ENCODE measurements at places on chromosomes 4 and X.
A peak's percentile ranks its signal among the peaks of the same experiment; 100 is the strongest.

- DNase-seq: no peak
Observed at GRCh38 chr4:119031218-119031617, 104.4 kb upstream of the MYOZ2 start.

- no peak for DNase-seq
Observed at GRCh38 chr4:18463987-18464559, 442.5 kb upstream of the LCORL start.

DNA sequence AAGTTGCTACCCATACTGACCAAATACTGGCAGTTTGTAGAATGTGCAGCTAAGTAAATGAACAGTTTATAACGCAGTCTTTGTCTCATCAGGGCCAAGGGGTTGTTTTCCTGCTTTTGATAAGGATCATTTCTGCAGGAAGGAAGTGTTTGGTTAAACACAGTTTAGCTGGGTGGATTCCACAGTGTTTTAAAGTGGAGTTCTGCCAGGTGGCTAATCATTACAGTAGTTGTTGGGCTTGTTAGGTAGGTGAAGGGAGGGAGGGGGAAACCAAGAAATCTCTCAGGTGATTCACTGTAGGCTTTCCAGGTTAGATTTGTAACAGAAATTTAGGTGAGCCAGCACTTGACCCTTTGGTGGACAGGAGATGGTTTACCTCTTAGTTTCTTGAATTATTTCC lies 58.1 kb downstream of the FNIP2 start:
- DNase-seq: no peak

DNA sequence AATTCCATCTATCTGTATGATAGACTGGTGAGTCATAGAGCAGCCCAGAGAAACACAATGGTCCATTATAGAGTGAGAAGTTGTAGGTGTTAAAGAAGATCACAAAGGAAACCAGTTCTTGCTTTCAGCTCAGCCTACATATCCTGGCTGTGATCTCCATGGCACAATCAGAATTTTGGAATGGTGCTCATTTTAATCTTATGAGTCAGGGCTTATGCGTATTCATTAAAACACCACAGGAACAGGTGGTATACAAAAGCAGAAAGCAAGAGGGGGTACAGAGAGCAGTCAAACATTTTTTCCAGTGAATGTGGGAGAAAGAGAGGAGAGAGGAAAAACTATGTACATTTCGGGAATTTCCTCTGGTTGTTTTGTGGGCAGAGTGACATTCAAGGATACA lies 126.9 kb downstream of the MFAP3L start:
- no peak for DNase-seq

GRCh38 chrX:118074196-118074595 lies 42.4 kb downstream of the KLHL13 start:
- no peak for DNase-seq

- DNase-seq: no peak
Observed at GRCh38 chr4:108107101-108107500, 61.6 kb downstream of the LEF1 start.

- no peak for DNase-seq
Observed at GRCh38 chrX:150736475-150736874, 43.3 kb downstream of the MTMR1 start.

DNA sequence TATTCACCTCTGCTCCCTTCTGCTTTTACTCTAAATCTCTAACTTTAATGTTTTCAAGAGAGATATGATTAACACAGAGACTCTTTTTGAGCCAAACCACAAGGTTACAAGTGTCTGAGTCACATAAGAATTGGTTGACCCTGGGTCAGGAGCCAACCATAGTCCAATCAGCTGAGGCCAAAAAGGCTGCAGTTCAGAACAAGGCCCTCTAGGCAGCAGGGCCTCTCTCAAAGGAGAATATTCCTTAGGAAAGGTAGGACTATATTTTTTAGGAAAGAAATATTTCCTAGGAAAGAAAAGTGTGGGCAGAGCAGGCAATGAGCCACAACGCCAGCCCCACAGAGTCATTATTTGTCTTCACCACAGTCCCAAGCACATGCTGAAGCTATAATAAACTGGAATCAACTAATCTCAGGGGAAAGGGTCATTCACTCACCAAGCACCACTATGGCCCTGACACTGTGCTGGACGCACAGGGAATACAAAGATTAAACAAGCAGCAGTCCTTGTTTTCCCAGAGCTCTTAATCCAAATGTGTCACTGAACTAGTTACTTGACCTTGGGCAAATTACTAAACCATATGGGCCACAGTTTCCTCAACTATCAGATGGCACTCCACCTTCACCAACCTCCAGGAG lies 2.2 kb downstream of the ATP8A1 start:
- DNase-seq: no peak

- no peak for DNase-seq
Observed at GRCh38 chr4:130257271-130257670, 1161.3 kb downstream of the C4orf33 start.

- no peak for DNase-seq
Observed at GRCh38 chr4:105843941-105844340, 51.3 kb upstream of the NPNT start.

GRCh38 chr4:82213485-82214417 lies 160.0 kb downstream of the HNRNPD start:
- DNase-seq: no peak

DNA sequence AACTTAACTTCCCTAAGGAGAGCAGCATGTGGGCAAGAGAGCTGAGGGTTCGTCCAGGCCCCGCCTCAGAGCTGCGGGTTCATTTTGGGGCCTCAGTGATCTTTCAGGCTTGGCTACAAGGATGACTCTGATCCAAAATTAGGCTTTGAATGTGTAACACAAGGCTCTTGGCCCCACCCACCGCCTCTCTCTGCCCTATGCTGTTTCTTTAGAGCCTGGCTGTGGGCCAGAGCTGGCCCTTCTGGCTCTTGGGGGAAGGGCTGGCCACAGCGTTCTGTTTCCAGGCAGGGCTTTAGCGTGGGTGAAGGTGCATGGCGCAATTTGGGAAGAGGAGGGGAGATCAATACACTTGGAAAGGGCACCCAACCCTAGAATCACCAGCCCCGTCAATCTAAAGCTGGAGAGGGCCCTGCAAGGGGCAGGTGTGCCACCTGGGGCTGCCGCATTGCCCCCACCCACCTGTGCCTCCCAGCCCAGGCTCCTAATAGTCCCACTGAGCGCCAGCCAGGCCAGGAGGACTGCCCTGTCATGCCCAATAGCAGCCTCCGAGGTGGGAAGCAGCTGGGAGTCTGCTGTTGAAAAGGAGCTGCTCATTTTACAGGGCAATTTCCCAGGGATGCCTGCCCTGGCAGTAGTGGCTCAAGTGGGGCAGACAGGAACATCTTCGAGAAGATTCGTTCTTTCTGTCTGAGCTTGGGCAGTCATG lies 84.5 kb upstream of the MAML3 start:
- DNase-seq: peak; percentile 75

- DNase-seq: no peak
Observed at GRCh38 chr4:79235095-79235494, 90.8 kb downstream of the NAA11 start.

- no peak for DNase-seq
Observed at GRCh38 chr4:138671106-138671505, 344.5 kb upstream of the NOCT start.

GRCh38 chr4:123083646-123084045 lies 161.2 kb upstream of the NUDT6 start:
- no peak for DNase-seq

DNA sequence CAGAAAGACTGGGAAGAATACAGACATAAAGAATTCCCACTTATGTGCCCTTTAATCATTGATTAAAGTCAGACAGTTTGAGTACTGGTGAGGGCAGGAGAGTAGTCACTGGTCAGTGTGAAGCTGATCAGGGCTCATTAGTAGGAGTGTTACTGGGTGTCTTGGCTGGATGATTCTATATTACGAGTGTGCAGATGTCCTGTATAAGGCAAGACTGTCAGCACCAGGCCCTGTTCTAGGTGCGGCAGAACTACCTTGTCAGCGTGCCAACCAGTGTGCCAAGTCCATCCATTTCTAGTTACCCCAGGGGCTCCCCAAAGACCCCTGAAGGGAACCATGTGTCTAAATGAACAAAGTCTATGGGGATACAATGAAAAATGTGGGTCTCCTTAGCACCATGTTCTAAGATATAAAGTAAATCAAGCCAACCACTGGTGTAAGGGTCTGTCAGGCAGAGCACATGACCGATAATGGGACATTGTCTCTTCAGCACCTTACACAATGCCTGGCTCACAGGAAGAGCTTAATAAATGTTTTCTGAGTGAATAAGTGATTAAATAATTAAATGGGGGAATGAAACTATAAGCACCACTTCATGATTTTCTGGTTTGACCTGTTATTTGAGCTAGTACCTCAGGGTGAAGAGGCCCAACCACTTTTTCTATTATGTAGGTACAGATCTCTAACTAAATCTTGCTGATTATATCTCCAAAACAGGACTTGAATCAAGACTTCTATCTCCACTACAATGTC lies 205.0 kb downstream of the CAMK2D start:
- no peak for DNase-seq

- DNase-seq: peak; percentile 75
Observed at GRCh38 chrX:23503835-23504539, 163.3 kb upstream of the PRDX4 start.

DNA sequence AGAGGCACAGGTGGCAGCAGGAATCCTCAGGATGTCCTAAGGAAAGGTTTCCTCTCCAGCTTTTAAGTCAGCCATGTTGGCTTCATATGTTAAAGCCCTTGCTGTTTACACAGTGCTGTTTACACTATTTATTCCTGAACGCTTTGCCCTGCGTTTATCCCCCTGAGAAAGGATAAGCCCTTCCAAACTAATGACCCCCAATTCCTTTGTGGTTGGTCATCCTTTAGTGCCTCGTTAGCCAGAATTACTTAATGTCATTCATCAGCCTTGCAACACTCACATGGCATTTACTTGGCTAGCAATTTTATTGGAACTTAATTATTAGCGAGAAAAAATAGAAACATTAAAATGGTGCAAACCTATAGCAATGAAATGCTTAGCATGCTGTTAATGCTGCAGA lies 23.8 kb downstream of the VCX2 start:
- DNase-seq: no peak

- no peak for DNase-seq
Observed at GRCh38 chr4:84878090-84878489, 88.4 kb downstream of the WDFY3 start.

- no peak for DNase-seq
Observed at GRCh38 chrX:55452833-55453124, 852 bp downstream of the MAGEH1 start.

- no peak for DNase-seq
Observed at GRCh38 chrX:68440940-68441339, 7.6 kb upstream of the OPHN1 start.

GRCh38 chr4:3124070-3124767 lies 49.7 kb downstream of the HTT start:
- no peak for DNase-seq

GRCh38 chr4:71322425-71322824 lies 16.4 kb upstream of the SLC4A4 start:
- no peak for DNase-seq

- DNase-seq: no peak
Observed at GRCh38 chrX:53288189-53288588, 6.8 kb upstream of the IQSEC2 start.

GRCh38 chr4:116849620-116850019 lies 235.8 kb downstream of the TRAM1L1 start:
- no peak for DNase-seq

- no peak for DNase-seq
Observed at GRCh38 chr4:26958925-26959653, 98.4 kb downstream of the STIM2 start.

DNA sequence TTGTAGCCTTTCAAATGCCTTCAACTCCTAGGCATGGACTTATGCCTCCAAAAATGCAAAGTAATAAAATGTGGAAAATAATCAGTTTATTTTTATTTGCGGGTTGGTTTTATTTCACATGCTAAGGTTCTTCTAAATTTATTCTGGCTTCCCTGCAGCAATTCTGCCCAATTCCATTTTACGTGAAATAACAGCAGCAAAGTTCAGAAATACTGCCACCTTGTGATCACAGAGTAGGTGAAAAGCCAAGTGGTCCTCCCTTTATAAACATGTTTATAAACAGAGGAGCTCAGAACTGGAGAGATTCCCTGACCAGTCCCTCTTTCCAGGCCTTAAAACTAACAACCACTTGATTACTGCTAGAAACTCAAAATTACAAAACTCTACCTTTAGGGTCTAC lies 14.7 kb upstream of the DCHS2 start:
- no peak for DNase-seq

DNA sequence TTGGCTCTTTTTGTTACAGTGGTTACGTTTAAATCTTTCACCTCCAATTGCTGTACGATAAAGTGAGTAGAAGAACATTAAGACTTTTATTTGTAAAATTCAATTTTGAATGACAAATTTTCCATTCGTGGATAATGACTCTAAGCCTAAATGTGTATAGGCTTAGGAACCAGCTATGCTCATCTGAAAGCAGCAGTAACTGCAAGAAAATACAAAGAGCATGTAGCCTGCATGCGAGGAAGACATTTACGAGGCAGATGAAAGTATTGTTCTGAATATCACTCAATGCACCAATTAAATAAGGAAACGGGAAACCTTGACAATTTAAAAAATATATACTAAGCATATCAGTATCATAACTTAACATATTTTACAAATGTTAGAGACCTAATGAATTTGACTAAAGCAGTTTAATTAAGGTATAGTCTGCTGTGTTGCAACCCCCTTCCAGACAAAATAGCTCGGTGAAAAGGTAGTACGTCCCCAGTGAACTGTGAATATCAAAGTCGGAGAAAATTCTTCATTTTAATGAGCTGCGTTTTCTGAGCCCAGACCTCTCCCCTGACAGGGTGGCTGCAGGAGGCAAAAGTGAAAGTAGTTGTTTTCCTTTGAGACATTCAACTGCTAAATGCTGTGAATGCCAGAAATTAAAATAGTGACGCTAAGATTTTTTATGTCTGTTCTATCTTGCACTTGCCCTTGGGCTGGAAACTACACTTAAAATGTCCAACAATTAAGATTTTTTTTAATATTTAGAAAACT lies 1236.5 kb upstream of the TENM3 start:
- DNase-seq: peak; percentile 10

DNA sequence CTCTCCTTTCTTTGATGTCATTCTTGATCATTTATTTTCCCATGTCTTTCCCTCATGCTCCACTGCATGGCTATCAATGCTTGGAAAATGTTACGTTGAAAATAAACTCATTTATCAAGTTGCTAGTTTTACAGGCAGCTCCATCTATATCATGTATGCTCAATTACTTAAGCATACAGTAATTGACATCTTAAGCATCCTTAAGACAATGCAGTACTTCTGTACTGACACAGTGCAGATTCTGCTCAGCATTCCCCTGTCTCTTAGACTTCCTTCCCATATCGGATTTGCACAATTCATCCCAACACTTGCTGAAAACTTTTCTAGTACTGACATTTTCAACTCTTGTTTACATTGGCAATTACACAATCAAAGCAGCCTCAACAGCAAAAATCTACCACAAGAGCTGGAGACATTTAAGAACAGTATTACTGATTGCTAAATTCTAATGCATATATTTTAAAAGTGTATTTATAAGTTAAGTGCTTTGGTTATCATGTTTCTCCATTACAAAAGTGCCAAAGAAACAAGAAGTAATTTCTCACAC lies 165.6 kb downstream of the ATP10D start:
- no peak for DNase-seq

DNA sequence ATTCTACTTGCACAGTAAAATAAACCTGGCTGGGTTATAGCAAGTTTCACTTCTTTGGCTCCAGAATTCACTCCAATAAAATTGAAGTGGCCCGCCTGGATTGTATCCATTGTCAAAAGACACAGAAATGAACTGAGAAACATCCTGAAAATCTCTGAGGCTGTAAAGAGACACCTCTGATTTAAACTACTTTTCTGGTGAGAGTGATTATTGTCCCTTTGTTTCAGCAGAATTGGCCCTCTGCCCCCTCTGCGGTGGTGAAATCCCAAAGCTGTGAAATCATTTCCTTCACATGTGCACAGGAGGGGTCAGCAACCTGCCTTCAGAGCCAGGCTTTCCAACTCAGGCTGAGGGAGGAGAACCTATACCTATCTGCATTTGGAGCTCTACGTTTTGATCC lies 23.0 kb downstream of the GAB3 start:
- DNase-seq: no peak

Measured in NCI-H774 (cell line).